ENCODE measurements at places on chromosomes 4 and X.

- DNase-seq, result no peak
Measured at GRCh38 chrX:135432881-135433521, 11.3 kb downstream of the SMIM10L2A start.

GRCh38 chrX:134396174-134396573 is 63.8 kb upstream of the HPRT1 start:
- peak; percentile 19 for DNase-seq

- no peak for DNase-seq
Measured at GRCh38 chrX:100407147-100407783, 2.8 kb downstream of the PCDH19 start.

DNA sequence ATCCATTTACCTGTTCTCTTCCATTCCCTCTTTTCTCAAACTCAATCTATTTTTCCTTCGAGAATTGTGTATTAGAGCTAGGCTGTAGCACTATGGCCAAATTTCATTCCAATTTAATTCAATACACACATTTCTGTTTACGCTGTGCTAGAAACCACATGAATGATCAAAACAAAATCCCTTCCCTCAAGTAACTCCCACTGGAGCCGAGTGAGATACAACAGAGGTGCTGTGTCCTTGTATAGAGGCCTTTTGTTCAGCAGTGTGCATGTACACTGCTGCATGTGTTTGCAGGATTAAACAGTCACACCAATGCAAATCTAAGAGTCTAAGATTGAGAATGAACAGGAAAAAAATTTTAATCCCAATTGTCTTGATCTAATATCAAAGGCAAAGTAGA is 734.2 kb downstream of the RAPGEF2 start:
- DNase-seq, result no peak

- DNase-seq, result no peak
Measured at GRCh38 chrX:24399550-24399949, 39.1 kb downstream of the SUPT20HL1 start.

- DNase-seq, result peak; percentile 21
Measured at GRCh38 chr4:94349193-94349592, 6.6 kb upstream of the HPGDS start.

GRCh38 chr4:123976819-123977218 is 580.2 kb downstream of the SPRY1 start:
- no peak for DNase-seq

- no peak for DNase-seq
Measured at GRCh38 chr4:16663732-16664131, 234.7 kb downstream of the LDB2 start.

GRCh38 chrX:114798907-114799306 is 215.0 kb downstream of the HTR2C start:
- peak; percentile 12 for DNase-seq

DNA sequence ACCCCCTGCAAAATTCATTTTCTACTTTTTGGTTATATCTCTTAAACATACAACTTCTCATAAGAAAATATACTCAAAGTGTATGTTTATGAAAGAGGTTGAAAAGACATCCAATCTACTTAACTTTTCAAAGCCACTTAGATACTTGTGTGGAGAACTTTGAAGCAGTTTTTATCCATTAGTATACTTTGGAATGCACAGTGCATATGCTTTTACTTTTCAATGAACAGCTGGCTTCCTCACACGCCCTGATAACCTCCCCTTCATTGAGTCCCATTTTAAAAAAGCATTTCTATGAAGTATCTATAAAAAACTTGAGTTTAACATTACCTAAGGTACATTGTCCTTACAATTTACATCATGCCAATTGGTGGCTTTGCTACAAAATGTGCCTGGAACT is 73.8 kb downstream of the VEGFC start:
- DNase-seq, result no peak

DNA sequence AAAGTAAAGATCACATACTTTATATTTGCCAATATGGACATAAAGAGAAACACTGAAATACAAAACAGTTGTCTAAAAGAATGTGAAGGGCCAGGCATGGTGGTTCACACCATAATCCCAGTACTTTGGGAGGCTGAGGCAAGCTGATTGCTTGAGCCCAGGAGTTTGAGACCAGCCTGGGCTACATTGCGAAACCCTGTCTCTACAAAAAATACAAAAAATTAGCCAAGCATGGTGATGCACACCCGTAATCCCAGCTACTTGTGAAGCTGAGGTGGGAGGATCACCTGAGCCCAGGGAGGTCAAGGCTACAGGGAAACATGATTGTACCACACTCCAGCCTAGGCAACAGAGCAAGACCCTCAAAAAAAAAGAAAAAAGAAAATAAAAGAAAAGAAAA is 11.8 kb downstream of the RBM47 start:
- DNase-seq, result peak; percentile 47

GRCh38 chrX:100649550-100650356 is 5.8 kb downstream of the SRPX2 start:
- peak; percentile 96 for DNase-seq

DNA sequence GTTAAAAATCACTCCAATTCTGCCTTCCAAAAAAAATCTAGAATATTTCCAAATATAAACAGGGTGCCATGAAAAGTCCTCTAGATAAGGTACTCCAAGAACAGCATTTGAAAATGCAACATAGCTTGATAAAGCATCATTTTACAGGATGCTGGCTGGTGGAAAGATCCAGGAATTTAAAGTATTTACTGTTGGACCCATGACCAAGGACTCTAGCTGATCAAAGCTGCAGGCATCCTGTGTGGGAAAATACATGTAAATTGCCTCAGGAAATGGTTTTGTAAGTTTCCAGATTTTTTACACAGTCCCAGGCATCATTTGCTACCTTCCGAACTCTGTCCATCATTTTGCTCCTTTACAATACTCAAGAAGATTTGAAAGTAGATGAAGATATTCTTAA is 164.4 kb downstream of the GRIA3 start:
- DNase-seq, result no peak

DNA sequence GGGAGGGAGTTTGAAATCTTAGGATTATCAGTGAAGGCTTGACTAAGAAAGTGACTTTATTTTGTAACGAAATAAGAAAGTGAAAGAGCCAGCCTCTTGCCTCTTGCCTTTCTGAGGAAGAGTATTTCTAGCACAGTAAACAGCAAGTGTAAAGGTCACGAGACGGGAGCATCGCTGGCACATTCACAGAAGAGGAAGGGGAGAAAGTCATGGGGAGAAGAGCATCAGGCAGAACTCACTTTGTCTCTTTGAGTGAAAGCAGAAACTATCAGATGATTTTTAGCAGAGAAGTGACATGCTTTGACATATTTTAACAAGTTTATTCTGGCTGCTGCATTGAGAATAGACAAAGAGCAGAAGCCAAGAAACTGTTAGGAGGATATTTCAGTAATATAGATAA is 313.8 kb downstream of the CAMK2D start:
- peak; percentile 48 for DNase-seq

- no peak for DNase-seq
Measured at GRCh38 chr4:183388021-183388420, 56.4 kb upstream of the CDKN2AIP start.

DNA sequence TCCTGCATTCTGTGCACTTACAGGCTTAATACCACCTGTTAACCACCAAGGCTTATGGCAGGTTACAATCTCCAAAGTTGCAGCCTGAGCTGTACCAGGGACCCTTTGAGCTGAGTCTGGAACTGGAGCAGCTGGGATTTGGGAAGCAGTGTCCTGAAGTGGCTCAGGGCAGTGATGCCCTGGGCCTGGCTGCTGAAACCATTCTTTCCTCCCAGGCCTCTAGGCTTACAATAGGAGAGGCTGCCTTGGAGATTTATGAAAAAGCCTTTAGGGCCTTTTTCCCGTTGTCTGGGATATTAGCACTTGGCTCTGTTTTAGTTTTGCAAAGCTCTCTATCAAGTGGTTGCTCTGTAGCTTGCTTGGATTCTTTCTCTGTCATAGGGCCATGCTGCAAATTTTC is 154.3 kb upstream of the CASK start:
- no peak for DNase-seq

DNA sequence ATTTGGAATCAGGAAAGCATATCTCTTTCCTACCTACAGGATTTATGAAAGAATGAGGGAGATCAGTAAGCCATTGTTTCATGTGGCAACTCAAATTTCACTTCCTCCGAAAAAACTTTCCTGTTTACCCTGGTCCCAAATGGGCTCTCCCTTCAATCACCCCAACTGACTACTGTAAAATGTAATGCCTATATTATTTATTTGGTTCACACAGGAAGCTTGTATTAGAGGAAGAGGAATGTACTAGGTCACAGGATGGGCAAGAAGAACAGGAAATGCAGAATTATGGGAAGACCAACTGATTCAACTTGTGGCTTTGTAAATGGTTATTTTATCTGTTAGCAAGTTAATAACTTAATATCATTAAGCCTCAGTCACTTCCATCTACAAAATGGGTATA is 23.1 kb downstream of the COL4A6 start:
- no peak for DNase-seq

- DNase-seq, result no peak
Measured at GRCh38 chr4:33013282-33013681, 2293.1 kb downstream of the PCDH7 start.

DNA sequence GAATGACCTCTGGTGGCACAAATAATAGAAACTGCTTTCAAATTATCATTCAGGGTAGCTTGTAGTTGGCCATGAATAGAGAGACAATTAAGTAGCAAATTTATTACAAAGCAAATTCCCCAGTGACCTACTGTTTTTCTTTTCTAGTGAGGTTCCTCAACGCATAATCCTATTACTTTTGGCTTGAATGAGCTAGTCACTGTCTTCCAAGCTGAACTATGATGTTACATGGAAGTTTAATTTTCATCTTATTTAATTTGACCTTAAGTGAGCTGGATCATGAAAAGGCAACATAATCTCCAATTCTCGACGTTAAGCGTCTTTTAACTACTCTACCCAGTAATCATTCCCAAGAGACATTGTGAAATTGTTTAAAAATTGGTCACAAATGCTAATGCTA is 347.4 kb upstream of the MAGEB2 start:
- no peak for DNase-seq

- peak; percentile 31 for DNase-seq
Measured at GRCh38 chr4:139794158-139794954, 128.7 kb downstream of the MGST2 start.

- no peak for DNase-seq
Measured at GRCh38 chrX:24005028-24005427, 22.0 kb downstream of the KLHL15 start.

DNA sequence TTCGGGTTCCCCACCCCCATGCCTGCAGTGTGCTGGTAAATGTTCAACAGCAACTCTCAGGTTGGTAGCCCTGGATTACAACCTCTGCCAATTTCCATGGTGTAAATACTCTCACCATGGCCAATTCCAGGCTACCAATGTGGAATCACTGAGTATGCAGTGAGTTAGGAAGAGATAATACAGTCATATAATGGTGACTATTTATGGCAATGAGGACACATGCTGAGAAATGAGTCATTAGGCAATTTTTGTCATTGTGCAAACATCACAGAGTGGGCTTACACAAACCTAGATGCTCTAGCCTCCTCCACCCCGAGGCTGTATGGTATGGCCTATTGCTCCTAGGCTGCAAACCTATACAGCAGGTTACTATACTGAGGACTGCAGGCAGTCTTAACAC is 4.6 kb upstream of the CLDN24 start:
- no peak for DNase-seq

DNA sequence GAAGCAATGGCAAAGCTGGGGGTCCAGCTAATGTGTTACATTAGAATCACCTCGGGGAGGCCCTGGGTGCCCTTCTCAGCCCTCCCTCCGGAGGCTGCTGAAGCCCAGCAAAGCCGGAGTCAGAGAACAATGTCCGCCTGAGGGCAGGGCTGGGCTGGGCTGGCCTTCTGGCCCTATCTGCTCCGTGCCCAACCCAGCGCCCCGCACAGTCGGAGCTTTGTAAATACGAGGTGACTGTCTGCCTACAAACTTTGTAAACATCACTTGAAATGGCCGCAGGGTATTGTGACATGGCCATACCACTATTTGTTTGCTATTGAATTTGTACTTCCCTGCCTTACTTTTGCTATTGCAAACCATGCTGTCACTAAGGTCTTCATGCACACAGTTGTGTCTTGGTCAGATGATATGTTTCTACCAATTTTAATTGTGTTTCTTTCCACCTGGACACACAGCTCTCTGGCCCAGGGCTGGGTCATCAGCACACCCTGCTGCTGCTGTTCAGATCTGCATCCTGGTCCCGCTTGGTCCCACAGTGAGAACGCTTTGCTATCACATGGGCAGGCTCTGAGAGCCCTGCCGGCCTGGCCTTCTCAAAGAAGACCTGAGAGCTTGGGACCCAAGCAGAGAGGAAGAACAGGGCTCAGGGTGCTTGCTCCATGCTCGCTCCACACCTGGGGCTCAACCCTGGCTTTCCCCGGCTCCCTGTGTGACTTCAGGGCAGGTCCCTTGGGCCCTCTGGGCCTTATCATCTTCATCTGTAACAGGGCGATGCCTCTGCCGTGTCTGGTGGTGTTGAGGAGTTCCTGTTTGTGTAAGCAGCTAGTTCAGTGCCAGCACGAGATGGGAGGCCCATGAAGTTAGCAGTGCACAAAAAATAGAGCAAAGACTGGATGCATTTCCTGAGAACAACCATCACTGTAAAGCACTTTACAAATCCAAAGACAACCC is 2.3 kb downstream of the S100P start:
- DNase-seq, result peak; percentile 69

DNA sequence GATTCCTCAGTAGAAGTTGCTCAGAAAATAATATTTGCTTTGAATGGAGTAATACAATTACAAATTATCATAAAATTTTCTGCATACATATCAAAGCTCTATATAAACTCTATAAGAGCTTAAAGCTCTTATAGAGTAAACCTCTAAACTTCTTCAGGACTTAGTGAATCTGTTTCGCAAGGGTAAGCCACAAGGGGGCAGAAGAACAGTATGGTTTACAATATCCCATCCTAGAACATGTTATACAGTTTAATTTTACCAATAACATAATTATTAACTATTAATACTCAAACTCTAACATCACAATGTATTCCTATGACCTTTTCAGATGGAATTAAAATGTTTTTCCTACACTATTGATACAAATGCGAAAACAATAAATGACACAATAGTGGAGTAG is 33.8 kb upstream of the SPANXN1 start:
- peak; percentile 0 for DNase-seq

- DNase-seq, result no peak
Measured at GRCh38 chrX:53003111-53003510, 44.8 kb upstream of the FAM156A start.

- DNase-seq, result peak; percentile 68
Measured at GRCh38 chr4:76811604-76812412, 86.1 kb downstream of the SOWAHB start.

GRCh38 chr4:15145709-15146108 is 143.4 kb downstream of the CPEB2 start:
- no peak for DNase-seq

Measured in fibroblast of villous mesenchyme (primary cell).